Chondrocyte (in vitro differentiated cells): ENCODE measurements at places on chromosomes 3 and 15. TPM values are rescaled to one million over a fixed set of nuclear protein-coding genes. Genes with fewer than 3 reads are reported as not detected.
A peak's percentile ranks its signal among the peaks of the same experiment; 100 is the strongest.

DNA sequence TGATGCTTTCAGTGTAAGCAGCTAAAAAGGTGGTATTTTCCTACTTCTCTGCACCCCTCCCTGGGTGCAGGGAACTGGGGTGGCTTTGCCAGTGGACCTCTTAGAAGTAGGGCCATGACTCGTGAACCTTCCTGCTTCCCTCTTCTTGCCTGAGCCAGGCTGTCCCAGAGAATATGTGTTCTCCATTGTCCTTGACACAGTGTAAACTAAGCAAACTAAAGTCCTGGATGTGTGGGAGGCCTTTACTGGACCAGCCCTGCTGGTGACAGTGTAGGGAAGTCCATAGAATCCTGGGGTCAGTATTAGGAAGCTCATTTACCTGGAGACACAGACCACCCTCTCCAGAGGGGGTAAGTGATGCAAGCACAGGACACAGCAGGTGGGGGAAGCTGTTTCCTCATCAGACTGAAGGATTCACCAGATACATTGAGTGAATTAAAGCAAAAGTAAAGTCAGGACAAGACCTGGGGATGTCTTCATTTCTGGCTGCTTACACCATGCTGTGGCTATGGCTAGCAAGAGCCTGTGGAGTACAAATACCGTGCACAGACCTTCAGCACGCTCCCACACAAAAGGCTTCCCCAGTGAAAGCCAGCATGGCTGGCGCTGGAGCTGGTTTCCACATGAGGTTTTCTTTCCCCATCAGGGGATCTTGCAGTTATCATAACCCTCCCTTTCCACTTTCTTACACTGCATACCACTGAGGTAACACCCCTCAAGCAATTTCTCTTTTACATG, 64.8 kb upstream of the LPP start:
- peaks cover 8% of the 10 kb centered on the region for H3K4me1 ChIP-seq
- no peaks in the 10 kb centered on the region for H3K27me3 ChIP-seq
- DNase-seq = no peak

Gene APBA2
- total RNA-seq = 26.4 to 30.4 TPM (median 28.7 TPM) in 3 replicates

- H3K27ac ChIP-seq = peak overlapping the region; percentile 60
- peaks cover 1% of the 10 kb centered on the region for H3K36me3 ChIP-seq
- H3K4me1 ChIP-seq = peaks cover 16% of the 10 kb centered on the region
- no peak overlapping the region for H3K4me3 ChIP-seq
Observed at GRCh38 chr3:138921316-138922292, 25.3 kb downstream of the FOXL2 start.

- DNase-seq = no peak
- peak overlapping the region; percentile 65 for H3K27ac ChIP-seq
- H3K36me3 ChIP-seq = peaks cover 6% of the 10 kb centered on the region
- H3K27me3 ChIP-seq = no peaks in the 10 kb centered on the region
- H3K4me1 ChIP-seq = peaks cover 21% of the 10 kb centered on the region
Observed at GRCh38 chr3:171791692-171792076, 18.6 kb downstream of the PLD1 start.

GRCh38 chr3:61522626-61523025, 38.7 kb upstream of the PTPRG start:
- no peaks in the 10 kb centered on the region for H3K4me1 ChIP-seq
- no peak overlapping the region for H3K27ac ChIP-seq
- peaks cover 31% of the 10 kb centered on the region for H3K27me3 ChIP-seq
- DNase-seq = no peak

Gene RARB
- total RNA-seq = 5.9 to 10.7 TPM (median 7.6 TPM) in 3 replicates
